ENCODE measurements at places on chromosomes 11 and 22.

DNA sequence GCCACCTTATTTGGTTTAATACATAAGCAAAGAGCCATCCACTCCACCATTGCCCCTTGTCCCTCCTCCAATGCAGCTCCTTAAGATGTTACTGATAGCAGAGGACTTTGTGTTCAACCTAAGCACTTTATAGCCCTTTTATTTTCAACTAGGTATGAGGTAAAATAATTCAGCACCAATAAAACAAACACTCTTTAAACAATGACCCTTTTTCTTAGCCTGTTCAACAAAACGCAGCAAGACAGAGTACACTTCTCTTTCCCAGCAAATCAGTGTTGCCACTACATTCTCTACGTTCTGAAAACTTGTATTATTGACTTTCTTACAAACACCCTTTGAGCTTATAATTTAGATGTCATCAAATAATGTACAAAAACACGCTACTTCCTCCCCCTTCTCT, 104.0 kb upstream of the IGLL5 start:
- DNase-seq = no peak

- no peak for DNase-seq
Observed at GRCh38 chr22:48743601-48744282, 1083.9 kb downstream of the BRD1 start.

GRCh38 chr11:64072871-64073270, 37.1 kb downstream of the FLRT1 start:
- no peak for DNase-seq

DNA sequence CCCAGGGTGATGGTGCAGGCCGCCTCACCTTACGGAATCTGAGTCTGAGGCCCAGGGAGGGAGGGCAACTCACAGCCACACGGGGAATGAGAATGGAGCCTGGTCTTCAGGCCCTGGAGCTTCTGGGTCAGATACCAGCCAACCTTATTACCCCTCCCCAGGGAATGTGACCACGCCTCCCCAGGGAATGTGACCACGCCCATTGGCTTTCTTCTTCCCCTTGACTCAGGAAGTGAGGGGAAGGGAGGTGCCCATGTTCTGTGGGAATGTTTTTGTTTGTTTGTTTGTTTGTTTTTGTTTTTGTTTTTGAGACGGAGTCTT, 57.5 kb upstream of the RBFOX2 start:
- no peak for DNase-seq

GRCh38 chr22:26194877-26195276, 25.6 kb downstream of the SEZ6L start:
- DNase-seq = no peak

GRCh38 chr22:44735518-44736428, 16.6 kb upstream of the ARHGAP8 start:
- DNase-seq = peak; percentile 77

DNA sequence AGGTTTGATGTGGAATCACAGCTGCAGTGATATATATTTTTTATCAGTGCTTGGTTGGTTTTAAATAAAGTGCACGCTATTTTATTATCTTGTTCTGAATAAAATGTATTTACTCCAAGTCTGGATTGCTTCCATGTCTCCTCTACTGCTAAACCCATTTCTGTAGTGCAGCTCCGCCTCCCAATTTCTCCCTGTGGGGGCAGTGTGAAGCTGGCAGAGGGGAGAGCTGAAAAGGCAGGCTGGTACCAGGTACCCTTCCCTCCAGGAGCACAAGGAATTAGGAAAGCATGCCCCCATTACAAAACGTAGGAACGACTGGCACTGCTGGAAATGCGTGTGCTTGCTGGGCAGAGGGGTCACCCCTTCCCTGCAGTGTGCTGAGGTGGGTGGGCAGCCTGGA, 934 bp upstream of the TMEM132A start:
- DNase-seq = no peak

DNA sequence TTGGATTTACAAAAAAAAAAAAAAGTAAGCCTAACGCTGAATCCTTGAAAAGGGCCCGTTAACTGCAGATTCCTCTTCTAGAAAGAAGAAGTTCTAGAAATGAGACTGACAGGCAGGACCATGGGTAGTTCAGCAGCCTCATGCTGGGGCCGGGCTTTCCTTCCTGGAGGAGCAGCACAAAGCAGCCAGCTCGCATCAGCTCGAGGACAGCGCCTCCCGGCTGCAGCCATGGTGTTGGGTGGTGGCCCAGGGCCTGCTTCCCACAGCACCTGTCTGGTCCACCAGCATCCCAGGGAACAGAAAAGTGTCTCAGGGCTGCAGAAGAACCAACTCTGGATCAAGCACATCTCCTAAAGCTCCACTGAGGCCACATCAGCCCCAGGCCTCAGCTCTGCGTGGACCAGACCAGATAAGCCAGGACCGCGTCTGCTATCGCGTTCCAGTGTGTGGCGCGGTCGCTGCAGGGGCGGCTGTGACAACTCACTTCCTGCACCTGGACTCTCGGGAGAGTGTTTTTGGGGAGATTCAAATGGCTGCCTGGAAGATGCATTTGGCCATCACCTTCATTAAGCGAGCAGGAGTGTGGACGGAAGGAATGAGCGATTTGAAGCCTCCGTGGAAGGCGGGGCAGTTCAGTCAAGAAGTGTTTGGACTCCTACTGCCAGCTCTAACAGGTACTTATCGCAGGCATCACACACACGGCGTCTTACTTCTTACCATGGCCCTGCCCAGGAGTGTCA, 53.5 kb downstream of the MYH9 start:
- DNase-seq = no peak

GRCh38 chr11:66176650-66177049, 91.8 kb upstream of the RAB1B start:
- no peak for DNase-seq

GRCh38 chr11:107331728-107332127, 125.9 kb downstream of the CWF19L2 start:
- DNase-seq = no peak

GRCh38 chr11:1888347-1888753, 3.3 kb downstream of the PRR33 start:
- DNase-seq = no peak

DNA sequence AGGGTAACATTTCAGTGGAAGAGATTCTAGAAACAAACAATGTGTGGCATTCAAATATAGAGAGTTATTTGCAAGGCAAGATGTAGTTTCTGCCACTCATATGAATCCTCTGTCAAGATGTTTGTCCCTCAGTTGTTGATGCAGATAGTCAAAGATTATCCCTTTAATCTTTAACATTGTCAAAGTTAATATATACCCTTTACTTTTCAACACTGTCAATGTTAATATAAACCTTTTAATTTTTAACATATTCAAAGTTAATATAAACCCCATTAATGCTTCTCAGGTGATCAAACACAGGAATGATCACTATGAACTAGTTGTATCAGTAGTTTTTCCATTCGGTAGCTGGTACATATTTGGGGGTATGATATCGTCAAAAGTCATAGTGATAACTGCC, 51.9 kb upstream of the PICALM start:
- no peak for DNase-seq

GRCh38 chr11:105618343-105618955, 8.6 kb downstream of the GRIA4 start:
- DNase-seq = no peak

- DNase-seq = no peak
Observed at GRCh38 chr22:47681411-47682165, 919.1 kb downstream of the TBC1D22A start.

GRCh38 chr22:17314487-17314886, 54.8 kb upstream of the CECR2 start:
- DNase-seq = no peak

DNA sequence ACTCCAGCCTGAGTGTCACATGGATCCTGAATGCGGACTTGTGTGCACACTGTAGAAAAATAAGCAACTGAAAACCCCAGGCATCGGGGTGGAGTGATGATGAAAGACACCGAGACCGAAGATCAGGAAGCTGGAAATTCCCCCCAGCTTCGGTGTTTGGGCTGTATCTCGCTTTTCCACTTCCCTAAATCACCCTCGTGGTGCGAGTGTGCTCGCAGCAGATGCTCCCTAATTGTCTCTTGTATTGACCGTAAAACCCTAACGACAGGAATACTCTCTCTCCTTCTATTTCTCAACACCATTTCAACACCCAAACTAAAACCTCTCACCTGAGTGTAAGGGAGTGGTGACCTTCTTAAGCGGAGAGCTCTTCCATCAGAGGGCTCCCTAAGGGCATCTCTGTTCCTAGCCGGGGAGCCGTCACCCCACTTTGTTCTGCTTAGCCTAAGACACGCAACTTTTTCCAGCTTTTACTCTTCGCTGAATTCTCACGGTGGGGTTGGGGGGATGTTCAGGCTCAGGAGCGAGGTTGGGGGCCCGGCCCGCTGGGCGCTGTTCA, 635 bp upstream of the GRK3 start:
- peak; percentile 39 for DNase-seq

- DNase-seq = peak; percentile 74
Observed at GRCh38 chr11:64355078-64355940, 3.7 kb upstream of the RPS6KA4 start.

DNA sequence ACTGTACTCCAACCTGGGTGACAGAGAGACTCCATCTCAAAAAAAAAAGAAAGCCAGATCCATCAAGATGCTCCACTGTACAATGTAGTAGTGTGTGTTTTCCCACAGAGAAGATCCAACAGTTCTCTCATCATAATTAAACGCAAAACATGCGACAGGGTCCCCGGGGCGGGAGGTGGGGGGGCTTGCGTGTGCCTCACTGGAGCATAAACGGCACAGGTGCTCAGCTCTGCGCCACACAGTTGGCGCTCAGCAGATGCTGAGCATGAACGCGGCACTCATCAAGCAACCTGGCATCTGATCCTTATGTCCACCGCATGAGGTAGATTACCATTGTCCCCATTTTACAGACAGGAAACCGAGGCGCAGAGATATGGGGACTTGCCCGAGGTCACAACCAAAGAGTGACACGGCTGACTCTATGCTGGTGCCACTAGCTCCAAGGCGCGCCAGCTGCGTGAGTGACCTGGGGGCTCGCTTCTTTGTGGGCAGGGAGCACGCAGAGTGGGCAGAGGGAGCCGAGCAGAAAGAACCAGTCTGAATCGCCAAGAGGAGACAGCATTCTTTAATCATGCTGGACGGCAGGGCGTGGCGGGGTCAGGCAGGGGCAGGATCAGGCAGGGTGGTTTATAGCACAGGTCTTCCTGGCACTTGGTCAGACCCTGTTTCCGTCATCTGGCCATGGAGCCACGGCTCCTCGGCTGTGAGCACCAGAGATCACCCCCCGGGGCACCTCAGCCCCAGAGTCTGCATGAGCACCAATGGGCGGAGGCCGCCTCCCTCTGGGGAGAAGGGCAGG, 8.2 kb downstream of the C1QTNF6 start:
- no peak for DNase-seq

GRCh38 chr11:123654566-123655081, at the start of gene SCN3B:
TSS of gene SCN3B (minus strand) at chr11:123654624. CDS start at chr11:123653801, 823 bp downstream.
- peak; percentile 44 for DNase-seq

- DNase-seq = no peak
Observed at GRCh38 chr11:110921742-110922521, 209.7 kb upstream of the ARHGAP20 start.

- DNase-seq = no peak
Observed at GRCh38 chr11:69010361-69010891, 2.6 kb downstream of the MRGPRF start.

DNA sequence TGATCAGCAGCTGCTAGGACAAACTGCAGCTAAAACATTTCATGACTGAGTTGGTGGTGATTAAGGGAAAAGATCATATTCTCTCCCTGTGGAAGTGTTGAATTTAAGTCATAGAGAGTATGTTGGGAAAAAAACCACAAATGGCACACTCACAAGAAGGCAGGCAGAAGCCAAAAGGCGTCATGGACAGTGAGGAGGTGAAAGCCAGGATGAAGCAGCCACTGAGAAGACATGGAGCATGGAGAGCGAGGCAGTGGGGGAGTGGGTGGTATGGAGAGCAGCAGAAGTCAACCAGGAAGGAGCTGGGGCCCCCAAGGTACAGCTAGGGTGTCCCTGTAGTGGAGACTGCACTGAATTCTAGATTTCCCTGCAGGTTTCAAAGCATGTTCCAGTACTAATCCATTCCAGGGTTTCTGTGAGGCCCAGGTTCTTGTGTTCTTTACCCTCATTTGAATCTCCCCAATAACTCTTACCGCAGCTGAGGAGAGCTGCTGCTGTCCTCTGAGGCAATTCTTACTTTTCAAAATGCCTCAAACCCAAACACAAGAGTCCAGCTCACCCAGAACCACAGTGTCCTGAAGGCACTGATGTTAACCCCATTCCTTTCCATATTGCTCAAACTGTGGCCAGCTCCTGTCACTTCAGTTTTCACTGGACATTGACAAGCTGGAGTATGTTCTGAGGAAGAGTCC, 191.8 kb upstream of the E2F8 start:
- DNase-seq = no peak

DNA sequence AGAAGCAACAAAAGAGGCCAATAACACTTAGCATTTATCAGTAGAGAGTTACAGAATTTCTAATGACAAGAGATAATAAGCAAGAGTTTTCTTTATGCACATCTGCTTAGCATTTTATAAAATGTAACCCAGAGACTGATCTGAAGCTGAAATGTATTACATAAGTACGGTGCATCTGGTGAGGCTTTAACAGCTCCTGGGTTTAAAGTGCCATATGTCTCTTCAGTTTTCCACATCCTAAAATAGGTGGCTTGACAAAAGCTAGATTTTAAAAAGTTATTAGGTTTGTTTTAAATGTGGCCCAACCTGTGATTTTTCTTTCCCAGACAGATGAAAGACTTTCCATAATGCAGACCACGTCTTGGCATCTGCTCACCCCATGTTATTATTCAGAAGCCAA, 620.7 kb upstream of the ARHGAP42 start:
- DNase-seq = no peak

GRCh38 chr22:17471886-17472535, 91.3 kb upstream of the SLC25A18 start:
- DNase-seq = no peak

DNA sequence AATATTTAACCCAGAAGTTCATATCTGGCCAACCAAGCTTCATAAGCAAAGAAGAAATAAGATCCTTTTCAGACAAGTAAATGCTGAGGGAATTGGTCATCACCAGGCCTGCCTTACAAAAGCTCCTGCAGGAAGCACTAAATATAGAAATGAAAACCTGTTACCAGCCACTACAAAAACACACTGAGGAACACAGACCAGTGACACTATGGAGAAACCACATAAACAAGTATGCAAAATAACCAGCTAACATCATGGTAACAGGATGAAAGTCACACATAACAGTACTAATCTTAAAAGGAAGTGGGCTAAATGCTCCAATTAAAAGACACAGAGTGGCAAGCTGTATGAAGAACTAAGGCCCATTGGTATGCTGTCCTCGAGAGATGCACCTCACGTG, 311.4 kb downstream of the DYNC2H1 start:
- no peak for DNase-seq

DNA sequence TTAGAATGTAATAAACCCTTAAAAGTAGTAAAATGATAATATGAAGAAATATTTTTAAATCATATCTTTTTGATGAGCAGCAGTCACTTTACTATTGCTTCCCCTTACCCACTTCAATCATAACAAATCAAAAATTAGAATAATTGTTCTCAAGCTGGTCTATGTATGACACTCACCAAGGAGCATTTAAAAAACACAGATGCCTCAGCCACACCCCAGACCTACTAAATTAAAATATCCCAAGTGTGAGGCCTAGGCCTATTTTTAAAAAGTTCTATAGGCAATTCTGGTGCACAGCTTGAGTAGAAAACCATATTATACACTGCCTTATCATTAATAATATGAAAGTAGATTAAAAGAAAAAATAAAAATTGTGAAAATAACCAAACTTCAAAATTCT, 15.2 kb downstream of the KIF18A start:
- no peak for DNase-seq

- DNase-seq = no peak
Observed at GRCh38 chr11:105111145-105111944, 28.2 kb downstream of the CARD18 start.
